DMS 273 treated with DMSO at 0.1 percent for 48 hours (cell line): ENCODE measurements at places on chromosomes 4 and X.
A peak's percentile ranks its signal among the peaks of the same experiment; 100 is the strongest.

GRCh38 chr4:23814996-23815660, 74.7 kb downstream of the PPARGC1A start:
- no peak for DNase-seq

GRCh38 chr4:56733352-56733751, 52.3 kb upstream of the HOPX start:
- no peak for DNase-seq

- no peak for DNase-seq
These were observed 270.3 kb downstream of the BMPR1B start for GRCh38 chr4:95027905-95028618.

DNA sequence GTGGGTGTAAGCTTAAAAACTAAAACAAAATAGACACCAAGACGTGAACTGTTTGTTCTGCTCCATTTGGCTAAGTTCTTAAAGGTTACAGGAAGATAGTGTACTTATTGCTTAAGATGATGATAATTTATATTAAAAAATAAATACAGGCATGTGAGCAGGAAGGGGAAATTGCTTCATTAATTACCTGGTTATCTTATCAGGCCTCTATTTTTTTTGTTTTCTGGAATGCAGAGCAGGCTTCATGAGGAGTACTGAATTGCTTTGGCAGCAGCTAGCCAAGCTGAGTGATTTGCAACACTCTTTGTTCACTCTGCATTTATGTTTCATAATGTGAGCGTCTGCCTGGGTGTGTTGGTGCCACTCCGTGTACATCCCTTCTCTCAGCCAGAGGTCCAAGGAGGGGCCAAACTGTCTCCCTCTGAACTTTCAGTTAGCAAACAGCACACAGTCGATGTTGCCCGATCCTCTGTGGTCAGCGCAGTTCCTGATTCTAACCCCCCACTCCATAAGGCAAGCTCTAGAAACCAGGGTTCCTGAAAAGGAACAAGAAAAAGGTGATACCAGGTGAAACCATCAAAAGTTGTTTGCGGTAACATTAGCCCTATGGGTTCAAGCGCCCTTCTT, 348.2 kb downstream of the SPRY1 start:
- no peak for DNase-seq

DNA sequence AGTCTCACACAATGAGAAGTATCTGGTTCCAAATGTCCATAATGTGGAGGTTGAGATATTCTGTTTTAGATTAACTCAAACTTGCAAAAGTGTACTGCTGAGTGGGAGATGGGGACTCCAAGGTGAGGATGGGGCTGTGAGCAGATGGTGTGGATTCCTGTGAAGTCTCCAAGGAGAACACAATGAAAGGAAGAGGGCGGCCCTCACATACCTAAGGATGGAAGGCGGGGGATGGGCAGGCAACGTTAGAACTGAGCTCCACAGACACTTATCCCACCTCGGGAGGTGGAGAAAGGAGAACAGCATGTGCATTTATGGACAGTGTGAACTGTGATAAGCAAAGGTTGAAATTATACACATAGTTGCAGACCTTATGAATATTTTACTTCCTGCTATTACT, 9.9 kb upstream of the SPATA4 start:
- DNase-seq, result no peak

DNA sequence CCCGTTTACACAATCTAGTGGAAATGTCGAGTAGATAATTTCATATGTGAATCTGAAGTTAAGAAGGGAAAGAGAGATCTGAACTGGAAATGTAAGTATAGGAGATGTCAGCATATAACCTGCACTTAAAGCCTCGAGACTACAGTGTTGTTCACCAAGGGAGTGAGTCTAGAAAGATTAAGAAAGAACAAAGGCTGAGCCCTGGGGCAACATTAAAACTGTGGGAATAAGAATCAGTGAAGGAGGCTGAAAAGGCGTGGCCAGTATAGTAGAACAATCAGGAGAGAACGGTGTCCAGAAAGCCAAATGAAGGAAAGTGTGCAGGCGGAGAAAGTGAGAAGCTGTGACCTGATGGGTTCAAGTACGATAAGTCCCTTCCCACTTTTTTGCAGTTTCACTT, 118.8 kb upstream of the TENM3 start:
- DNase-seq, result no peak

DNA sequence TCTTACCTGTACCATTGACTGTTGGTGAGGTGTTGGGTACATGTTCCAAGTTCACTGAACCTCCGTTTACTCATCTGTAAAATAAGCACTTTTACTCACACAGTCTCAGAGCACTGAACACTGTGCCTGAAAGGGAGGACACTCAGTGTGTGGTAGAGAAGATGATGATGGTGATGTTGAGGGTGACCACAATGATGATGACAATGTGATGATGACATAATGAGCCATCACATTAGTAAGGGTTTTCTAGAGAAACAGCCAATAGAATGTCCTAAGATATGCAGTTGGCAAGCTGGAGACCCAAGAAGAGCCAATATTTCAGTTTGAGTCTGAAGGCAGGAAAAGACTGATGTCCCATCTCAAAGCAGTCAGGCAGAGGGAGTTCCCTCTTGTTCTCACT, 315.4 kb upstream of the IGFBP7 start:
- DNase-seq, result no peak

DNA sequence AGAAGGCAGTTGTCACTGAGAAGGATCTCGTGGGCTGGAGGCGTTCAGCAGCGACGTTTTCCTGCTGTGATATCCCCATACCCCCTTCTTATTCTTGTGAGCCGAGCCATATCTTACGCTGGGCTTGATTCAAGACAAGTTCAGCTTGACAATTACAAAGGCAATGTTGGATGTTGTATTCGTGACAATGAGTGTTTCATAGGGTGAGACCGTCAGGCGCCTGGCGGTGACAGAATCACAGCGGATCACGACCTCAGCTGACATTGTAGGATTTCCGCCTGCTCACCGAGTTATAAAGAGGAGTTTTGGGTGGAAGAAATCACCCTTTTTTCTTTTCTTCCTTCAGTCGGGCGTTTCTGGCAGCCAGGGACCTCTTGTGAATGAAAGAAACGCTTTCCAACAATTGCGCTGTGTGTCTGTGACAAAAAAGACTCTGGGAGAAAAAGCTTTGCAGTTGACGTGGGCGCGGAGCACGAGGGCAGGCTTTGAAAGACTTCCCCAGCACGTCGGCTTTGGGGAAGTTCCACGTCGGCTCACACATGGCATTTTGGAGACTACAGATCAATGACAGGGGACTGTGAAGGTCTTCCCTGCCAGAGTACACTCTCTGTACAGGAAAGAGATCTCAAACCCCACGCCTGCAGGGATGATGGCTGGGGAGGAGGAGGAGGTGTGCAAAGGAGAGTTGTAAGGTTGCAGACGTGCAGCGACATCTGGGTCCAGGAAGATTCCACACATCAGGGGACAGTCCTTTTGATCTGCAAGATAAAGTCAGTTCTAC, 135.4 kb downstream of the CRLF2 start:
- DNase-seq, result no peak

GRCh38 chrX:27583976-27584375, 6.2 kb upstream of the DCAF8L2 start:
- DNase-seq, result no peak

- DNase-seq, result no peak
These were observed 9.6 kb upstream of the DUSP9 start for GRCh38 chrX:153637121-153638040.

GRCh38 chrX:104679175-104679574, 113.2 kb downstream of the IL1RAPL2 start:
- DNase-seq, result no peak

DNA sequence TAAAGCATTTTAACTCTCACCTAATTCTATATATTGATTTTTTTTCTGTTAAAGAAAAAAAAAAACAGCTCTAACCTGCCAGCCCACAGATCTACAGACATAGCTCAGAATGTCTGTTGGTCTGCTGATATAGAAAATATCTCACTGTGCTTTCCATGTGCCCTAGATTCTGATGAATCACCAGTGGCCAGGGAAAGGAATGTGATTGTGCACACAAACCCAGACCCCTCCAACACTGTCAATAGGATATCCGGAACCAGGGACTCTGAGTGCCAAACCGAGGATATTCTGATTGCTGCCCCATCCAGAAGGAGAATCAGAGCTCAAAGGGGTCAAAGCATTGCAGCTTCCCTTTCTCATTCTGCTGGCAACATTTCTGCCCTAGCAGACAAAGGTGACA, 12.1 kb upstream of the SCML1 start:
- DNase-seq, result no peak

DNA sequence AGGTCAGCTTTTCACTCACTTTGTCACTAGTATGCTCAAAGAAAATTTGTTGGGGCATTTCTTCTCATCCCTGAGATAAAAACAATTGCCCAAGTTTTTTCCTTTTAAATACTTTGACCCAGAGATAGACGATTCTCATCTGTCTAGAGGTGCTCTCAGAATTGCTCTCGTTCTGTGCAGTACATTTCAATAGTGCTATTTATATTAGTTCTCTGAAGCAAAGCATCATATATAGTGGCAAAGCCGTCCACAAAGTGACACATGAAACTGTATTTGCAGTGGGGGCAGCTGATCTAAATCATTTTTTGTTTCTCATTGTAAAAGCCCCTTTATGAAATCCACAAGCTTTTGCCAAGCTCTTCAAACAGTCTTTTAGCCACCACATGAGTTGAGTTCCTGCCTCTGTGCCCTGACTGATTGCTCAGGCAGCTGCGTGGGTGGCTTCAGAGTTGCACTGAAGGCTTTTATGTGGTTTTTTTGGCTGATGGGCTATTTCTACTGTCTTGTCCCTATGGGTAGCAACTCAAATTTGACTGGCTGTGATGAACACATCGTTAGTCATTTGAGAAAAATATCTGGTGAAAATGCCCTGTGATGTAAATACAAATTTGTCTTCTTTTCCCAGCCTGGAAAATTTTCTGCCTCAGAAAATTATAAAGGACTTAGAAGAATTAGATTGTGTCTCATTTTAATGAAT, 119.1 kb upstream of the OTUD4 start:
- no peak for DNase-seq

DNA sequence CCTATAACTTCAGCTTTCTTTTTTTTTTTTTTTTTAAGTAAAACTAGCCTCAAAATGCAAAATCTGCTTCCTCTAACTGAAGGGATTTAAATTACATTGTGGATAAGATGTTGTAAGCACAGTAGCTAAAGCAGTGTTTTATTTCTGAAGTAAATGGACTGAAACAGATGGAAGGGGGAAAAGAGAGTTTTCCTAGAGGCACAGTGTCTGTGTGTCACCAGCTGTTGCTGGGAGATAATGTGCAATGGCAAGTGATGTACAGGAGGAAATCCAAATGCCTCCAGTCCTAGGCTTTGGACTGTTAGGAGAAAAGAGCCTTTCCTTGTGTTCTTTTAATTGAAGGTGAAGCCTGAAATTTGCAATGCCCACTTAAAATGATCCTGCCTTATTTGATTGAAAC, 672.1 kb downstream of the GRXCR1 start:
- no peak for DNase-seq

DNA sequence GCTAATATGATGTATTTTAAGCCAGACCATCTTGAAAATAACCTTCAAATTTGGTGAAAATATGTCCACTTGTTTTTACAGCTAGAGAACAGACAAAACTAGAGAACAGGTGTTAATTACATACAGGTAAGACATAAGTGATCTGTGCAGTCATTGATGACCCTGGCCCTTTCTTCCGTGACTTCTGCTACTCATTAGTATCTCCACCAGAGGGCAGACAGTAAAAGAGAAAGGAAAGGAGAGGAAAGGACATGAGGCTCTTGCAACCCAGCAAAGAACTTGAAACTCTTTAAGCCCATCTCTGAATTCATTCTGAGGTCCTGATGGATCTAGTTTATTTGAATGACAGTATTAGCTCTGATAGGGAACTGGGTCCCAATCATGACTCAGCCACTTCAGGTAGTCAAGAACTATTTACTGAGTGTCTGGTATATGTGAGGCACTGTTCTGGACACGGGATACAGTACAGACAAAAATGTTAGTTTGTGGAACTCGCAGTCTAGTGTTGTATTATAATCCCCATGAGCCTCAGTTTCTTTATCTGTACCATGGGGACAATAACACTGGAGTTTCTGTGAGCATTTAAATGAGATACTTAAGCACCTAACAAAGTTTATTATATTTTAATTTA, 121.0 kb upstream of the TEX13D start:
- DNase-seq, result no peak

- no peak for DNase-seq
These were observed 232.7 kb upstream of the GATB start for GRCh38 chr4:151993521-151993920.

GRCh38 chrX:137195991-137196390, 162.2 kb upstream of the GPR101 start:
- DNase-seq, result peak; percentile 19

GRCh38 chr4:53113431-53114225, 251.5 kb downstream of the RASL11B start:
- DNase-seq, result no peak

DNA sequence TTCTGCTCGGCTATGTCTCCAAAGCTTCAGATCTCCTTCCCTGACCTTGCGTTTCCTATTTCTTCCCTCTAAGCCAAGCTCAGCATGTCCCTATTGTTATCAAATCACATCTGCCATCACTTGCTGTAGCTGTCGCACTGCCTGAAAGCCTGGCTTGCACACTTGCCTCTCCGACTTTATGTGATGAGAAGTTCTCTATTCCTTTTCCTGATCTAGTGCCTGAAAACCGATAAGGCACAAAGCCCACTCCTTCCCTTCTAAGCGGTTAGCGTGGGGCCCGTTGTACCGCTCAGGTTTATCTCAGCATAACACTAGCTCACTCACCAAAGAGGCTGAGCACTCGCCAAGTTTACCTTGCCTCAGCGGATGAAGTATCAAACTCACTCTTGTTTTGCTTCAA, 816 bp downstream of the NMU start:
- no peak for DNase-seq

DNA sequence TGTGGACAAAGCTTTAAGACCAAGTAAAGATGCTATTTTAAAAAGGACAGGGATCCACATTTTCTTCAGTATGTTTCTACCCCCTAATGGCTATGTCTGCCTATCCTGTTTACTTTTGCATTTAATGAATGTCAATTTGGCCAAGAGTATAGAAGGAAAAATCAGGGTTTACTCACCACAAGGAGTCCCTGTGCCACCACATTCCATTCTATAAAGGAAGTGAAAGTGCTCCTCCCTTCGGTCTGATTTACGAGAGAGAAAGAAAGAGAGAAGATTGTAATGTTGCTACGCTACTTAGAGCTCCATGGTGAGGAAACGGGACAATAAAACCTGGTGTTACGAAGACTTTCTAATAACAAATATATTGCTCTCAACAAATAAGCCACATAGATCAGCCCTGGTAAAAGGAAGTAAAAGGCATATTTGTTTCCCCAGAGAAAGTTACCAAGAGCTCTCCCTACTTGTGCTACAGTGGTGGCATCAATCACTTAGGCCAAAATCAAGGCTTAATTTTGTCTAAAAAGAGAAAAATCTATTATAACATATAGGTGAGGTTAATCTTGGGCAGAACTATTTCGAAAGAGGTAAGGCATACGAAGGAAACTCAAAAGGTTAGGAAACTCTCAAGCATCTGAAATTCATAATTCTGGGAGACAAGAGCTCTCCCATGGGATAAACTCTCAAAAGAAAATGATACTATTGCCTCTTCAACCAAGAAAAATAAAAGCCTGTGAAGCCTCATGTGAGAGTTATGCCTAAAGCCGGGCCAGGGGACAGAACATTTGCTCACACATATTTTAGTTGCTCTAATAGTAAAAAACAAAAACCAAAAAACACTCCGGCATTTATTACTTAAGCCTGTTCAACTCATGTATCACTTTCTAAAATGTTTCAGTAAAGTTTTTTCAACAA, 29.5 kb downstream of the TAPT1 start:
- DNase-seq, result no peak
